Stimulated activated CD4-positive, alpha-beta T cell treated with anti-CD3 and anti-CD28 coated beads, Interleukin-12 subunit alpha, Interleukin-12 subunit beta, amount 100 ng/mL, for 24 hours (primary cell): ENCODE measurements at places on chromosomes 3 and 15.

GRCh38 chr3:169508426-169508825 is 155.1 kb downstream of the MECOM start:
- DNase-seq = no peak

GRCh38 chr3:73365756-73366397 is 258.9 kb downstream of the PDZRN3 start:
- DNase-seq = no peak

- DNase-seq = no peak
Measured at GRCh38 chr15:43126356-43126755, 7.0 kb upstream of the TMEM62 start.

- no peak for DNase-seq
Measured at GRCh38 chr15:26049900-26050657, 187.0 kb upstream of the ATP10A start.

DNA sequence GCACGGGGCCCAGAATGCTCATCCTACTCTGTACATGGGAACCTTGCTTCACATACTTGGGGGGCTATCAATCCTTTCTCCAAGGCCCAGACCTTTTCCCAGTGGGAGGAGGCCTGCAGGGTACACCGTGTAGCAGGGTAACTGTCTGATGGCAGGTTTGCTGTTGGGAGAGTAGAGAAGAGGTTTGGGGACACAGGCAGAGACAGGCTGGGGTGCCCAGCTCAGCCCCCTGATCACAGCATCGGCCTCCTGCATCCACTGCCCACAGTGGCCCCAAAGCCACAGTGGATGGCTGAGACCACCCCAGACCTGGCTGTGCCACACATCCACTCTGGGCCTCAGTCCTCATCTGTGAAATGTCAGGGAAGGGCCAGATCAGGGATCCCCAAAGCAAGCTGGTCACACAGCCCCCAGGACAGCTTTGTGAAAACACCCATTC is 5.6 kb downstream of the CHRNA3 start:
- DNase-seq = no peak

DNA sequence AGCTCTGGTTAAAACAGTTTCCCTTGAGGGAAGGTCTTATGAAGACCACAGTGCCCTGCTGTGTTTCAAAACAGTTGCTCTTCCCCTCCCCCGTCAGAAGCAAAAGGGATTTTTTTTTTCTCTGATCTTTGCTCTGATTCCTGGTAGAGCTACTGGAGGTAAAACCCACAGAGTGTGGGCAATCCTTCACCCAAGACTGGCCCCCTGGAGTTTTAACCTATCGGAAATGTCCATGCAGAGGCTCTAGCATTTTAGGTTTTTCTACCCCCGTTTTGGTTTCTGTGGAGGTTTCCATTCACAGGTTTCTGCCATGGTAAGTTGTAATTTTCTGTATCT is 27.7 kb downstream of the GRM2 start:
- DNase-seq = no peak

GRCh38 chr3:24944805-24945520 is 450.3 kb upstream of the THRB start:
- no peak for DNase-seq

- no peak for DNase-seq
Measured at GRCh38 chr3:115077501-115078250, 69.4 kb downstream of the ZBTB20 start.

GRCh38 chr3:23612296-23612891 is 193.4 kb upstream of the UBE2E1 start:
- DNase-seq = no peak

DNA sequence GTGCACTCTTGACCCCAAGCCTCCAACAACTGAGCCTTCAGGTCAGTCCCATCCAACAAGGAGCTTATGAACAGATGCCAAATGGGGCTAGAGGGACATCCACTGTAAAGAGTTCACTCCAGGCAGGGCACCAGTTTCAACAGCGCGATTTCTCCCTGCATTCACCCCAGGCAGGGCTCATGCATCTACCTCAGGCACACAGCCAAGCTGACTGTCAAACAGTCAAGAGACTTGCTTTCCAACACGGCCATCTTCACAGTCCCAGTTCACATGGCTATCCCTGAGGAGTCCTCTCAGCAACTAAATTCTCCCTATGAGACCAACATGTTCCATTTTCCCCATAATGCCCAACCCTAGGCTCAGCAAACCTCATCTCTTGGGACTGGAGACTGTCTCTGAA is 17.7 kb downstream of the SLC25A20 start:
- no peak for DNase-seq

GRCh38 chr3:31974471-31974870 is 6.6 kb downstream of the OSBPL10 start:
- DNase-seq = no peak

DNA sequence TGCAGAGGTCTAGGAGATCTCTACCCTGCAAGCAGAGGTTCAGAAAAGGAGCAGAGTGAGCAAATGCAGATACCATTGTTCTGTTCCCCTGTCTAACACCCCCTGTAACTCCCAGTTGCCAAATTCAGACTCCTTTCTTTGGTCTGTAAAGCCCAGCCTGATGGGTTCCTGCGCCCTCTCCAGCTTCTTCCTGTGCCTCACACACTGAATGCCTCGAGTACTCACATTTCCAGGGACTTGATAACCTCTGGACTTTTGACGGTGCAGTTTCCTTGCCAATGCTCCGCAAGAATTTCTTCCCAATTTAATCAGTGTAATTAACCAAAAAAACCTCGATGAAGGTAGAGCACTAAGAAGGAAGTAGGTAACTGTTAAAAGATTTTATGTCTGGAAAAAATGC is 19.3 kb downstream of the PDE8A start:
- no peak for DNase-seq

DNA sequence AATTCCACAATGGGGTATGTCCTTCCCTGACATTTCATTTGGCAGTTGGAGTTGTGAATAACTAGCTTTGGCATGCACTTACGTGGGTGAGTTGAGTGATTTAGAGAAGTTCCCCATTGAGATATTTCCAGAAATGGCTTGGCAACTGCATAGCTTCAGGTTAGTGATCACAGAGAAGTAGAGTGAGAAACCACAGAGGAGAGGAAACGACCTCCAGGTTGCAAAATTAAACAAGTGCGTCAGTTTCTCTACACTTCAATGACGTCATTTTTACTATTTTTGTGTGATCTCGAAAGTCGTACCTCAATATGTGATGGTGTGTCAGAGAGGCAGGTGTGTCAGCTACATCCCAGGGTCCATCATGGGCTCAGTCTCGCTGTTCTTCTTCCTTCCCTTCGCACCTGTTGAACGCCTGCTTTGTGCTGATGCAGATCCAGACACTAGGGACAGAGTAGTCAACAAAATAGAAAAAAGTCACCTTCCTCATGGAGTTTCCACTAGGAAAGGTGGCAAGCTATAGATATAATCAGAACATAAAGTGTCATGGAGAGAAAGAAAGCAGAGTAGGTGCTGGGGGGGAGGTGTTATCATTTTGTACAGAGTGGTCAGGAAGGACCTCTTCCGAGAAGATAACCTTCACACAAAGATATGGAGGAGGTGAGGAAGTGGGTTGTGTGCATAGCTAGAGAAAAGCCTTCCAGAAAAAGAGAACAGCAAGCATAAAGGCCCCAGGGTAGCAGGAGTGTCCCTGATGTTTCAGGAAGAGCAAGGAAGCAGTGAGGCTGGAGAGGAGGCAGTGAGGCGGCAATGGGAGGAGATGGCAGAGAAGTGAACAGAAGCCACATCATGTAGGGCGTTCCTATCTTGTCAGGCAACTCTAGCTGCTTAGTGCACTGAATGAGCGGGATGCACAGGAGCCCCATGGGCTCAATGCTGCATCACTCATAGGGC is 75.6 kb downstream of the MCTP2 start:
- no peak for DNase-seq

GRCh38 chr15:93049914-93050578 is 39.0 kb downstream of the RGMA start:
- no peak for DNase-seq

DNA sequence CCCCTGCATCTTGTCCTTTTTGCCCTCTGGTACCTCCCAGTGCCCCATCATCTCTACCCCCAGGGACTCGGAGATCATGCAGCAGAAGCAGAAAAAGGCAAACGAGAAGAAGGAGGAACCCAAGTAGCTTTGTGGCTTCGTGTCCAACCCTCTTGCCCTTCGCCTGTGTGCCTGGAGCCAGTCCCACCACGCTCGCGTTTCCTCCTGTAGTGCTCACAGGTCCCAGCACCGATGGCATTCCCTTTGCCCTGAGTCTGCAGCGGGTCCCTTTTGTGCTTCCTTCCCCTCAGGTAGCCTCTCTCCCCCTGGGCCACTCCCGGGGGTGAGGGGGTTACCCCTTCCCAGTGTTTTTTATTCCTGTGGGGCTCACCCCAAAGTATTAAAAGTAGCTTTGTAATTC is 1.5 kb downstream of the SERF2 start:
- no peak for DNase-seq

DNA sequence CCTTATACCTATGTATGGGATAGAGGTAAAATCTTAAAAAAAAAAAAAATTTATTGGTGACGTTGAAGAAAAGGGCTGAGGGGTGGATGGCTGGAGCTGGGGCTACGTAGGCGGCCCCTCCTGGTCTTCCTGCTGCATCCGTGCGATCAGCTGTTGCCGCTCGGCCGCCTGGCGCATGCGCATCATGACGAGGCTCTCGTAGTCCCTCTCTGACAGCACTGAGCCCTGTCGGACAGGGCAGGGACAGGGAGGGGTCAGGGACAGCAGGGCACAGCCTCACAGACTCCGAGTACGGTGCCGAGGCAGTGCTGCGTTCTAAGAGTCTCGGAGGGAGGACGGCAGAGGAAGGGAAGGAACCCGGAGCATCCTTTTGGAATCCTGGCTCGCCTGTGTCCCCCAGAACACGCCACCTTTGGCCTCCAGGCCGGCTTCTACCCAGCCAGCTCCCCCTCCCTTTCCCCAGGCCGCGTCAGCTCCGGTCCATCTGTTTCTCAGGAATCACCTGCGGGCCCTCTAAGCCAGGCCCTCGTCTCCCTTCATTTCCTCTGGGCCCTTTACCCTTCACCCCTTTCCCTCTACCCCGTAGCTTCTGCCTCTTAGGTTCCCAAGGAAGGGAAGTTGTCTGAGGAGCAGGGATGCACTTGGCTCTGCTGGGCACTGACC is 1.8 kb upstream of the C15orf62 start:
- no peak for DNase-seq
